ENCODE measurements at places on chromosomes 7 and 10.
A peak's percentile ranks its signal among the peaks of the same experiment; 100 is the strongest.

- DNase-seq, result no peak
Observed at GRCh38 chr10:1605999-1606940, 131.1 kb downstream of the ADARB2 start.

GRCh38 chr10:60604342-60604741 is 173.9 kb upstream of the CDK1 start:
- peak; percentile 3 for DNase-seq

DNA sequence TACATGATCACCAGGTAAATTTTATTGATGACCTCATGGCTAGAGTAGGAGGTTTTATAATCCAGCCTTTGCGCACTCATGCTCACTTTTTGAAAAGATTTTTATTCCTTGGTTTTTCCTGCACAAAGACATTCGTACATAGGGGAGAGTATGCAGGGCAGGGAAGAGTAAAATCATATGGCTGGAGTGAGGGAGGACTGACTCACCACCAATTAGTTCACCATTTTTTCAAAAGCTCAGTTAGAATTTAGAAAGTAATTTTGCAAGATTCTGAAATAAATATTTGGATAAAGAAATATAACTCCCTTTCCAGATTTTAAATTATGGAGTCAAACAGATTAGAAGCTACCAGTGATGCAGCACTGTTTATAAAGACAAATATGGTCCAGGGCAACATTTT is 111.9 kb downstream of the SEMA3D start:
- DNase-seq, result no peak

DNA sequence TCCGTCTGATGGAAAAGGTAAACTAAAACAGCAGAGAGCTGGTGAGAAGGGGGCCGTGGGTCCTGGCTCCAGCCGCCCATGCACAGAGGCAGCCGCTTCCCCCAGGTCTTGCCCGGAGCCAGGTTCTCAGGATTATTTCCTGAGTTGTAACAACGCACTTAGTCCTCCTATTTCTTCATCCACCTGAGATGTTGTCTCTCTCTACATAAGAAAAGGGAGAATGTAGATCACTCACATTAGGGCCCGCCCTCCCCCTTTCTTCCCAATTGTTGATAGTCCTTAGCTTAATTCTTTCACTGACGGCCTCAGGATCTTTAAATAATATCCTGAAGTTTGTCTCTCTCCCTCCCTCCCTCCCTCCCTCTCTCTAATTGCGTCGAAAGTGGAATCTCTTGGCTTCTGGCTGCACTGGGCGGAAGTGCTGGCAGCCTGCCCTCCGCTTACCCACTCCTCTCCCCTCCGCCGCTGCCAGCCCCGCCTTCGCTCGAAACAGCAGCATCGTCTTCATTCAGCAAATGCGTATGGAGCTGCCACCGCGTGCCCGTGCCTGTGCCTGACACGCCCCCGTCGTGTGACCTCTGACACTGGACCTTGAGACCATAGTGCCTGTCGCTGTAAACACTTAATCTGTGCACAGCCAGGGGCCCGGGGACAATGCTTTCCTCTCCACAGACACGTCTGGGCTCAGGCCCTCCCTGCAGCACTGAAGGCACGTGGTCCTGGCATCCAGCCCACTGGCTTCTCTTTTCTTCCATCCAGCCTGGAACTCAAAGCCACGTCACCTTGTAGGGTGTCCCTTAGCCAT is 174.5 kb upstream of the PPP2R2D start:
- no peak for DNase-seq

DNA sequence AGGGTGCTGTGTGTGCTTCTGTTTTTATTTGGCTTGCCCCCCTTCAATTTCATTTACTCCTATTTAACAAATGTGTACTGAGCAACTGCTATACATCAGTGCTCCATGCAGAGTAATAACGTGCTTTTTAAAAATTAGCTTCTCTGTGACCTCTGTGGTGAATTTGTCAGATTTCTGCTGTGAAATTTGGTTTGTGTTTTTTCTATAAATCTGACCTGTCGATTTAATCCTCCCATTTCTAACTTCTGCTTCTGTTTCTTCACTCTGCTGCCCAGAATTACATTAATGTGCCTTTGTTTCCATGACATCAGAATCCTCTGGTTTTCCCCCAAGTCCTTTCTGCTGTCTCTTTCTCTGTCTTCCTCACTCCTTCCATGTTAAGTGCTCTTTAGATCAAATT is 123.8 kb upstream of the CACNA2D1 start:
- no peak for DNase-seq

- DNase-seq, result no peak
Observed at GRCh38 chr10:75540357-75540966, 109.0 kb downstream of the LRMDA start.

DNA sequence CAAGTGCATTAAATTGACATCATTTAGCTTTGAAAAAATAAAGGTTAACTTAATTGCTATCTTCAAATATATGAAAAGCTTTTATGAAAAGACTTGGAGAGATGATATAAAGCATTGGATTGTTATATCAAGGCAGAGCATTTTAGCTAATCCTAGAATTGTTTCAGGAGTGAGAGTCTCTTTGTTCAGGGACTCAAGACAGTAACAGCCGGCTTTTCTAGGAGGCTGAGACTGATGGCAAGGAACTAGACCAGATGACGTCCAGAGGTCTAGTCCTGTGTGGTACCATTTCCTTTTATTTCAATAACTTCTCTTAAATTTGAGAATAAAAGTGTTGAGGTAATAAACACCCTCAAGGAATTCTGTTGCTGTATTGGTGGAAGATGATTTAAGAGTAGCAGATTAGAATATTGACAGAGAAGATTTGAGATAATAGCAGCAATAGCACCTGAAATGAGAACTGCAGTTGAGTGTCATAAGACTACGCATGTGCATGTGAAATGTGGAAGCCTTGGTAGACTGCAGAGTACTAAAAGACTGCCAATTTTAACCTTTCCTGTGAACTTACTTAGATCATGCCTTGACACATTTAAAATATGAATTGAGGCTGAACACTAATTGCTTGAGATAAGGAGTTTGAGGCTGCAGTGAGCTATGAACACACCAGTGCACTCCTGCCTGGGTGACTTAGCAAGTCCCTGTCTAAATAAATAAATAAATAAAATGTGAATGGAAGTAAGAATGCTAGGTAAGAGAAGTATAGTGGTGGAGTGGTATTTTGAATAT is 79.6 kb downstream of the ZNRF2 start:
- DNase-seq, result no peak

- no peak for DNase-seq
Observed at GRCh38 chr10:29897430-29897829, 162.0 kb downstream of the JCAD start.

- no peak for DNase-seq
Observed at GRCh38 chr10:81920213-81920829, 45.3 kb downstream of the NRG3 start.

- no peak for DNase-seq
Observed at GRCh38 chr10:86036544-86036831, 330.1 kb downstream of the GRID1 start.

DNA sequence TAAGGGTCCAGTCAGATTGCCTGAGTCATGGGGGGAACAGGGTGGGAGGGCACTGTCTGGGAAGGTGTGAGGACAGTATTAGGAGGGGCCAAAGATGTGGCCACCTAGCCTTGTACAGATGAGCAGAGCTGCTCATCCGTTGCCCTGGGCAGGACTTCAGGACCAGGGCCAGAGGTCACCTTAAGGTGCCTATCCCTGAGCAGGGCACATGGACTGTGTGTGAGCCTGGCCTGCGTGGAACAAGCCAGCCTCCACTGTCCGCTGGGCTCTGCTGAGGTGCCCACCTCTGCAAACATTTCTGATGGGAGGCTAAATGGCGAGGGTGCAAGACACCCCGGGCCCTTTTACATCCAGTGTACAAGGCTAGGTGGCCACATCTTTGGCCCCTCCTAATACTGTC is 3.4 kb upstream of the OPN1SW start:
- DNase-seq, result no peak

DNA sequence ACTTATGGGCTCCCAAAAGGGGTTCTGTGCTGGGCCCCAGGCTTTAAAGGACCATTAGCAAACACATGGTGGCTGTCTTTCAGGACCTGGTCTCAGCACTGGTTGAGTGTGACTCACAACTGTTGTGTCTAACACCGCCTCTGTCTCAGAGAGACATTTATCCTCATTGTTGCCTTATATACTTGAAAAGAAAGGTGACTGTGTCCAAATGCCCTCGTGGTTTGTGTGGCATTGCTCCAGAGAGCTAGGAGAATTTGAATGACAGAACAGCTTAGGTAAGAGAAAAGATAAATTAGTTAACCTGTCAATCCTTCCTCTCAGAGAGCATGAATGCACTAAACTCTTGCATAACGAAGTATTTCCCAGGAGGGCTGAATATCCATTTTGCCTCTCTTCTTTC is 14.5 kb upstream of the FAM13C start:
- DNase-seq, result no peak

DNA sequence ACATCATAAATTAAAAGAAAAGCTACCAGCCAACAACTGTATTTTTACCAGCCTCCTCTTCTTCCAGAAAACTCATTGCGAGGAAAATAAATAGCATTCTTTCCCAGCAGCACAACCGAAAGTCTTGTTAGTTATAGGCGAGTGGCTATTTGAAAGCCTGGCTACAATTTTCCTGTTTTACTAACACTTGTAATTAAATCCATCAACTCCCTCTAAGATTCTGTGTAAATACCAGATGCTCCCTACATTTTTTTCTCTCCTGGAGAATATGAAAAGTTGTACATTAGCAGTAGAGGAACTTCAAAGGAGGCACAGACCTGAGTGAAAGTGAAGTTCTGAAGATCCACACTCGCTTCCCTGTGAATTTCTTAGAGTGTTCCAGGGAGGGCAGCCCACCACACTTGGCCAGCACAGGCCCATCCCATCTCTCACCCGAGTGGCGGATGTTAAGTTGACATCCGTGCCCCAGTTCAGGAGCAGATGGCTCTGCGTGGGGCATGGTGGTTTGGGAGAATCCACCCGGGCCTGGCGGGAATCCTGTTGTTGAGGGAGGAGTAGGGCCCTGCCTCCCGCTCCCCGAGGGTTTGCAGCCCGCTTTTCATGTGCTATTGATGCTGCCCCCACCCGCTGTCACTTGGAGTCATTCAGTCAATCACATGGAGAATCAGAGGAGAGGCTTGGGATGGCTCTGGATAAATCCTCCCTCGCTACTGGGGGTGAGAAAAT is 451.0 kb upstream of the GALNT17 start:
- DNase-seq, result no peak

GRCh38 chr7:96903906-96904305 is 101.4 kb upstream of the DLX6 start:
- DNase-seq, result no peak

GRCh38 chr10:22823109-22823508 is 104.7 kb upstream of the ARMC3 start:
- peak; percentile 92 for DNase-seq

DNA sequence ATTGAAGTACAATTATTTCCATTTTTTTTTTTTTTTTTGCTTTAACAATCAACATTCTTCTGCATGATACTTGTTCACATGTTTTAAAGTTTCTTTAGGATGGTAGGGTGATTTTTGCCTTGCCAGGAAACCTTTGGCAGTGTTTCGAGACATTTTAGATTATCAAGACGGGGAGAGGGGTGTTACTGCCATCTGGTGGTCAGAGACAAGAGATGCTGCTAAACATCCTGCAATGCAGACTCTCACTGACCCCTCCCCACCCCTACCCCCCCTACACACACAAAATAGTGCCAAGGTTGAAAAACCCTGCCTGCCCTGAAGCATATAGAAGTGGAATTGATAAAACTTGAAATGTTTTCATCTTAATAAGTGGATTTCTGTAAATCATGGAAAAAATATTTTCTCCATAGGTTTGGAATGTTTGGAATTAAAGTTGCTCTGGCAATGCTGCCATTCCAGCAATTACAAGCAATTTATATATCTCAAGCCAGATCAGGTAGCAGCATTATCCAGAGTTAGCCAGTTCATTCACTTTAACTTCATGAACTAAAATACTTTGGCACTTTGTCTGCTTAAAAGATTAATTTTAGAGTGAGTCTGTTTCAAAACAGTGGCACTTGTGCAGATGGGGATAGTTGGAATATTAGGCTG is 62.1 kb downstream of the SDHAF3 start:
- DNase-seq, result peak; percentile 21

- no peak for DNase-seq
Observed at GRCh38 chr10:13857451-13857850, 270.7 kb downstream of the PRPF18 start.

DNA sequence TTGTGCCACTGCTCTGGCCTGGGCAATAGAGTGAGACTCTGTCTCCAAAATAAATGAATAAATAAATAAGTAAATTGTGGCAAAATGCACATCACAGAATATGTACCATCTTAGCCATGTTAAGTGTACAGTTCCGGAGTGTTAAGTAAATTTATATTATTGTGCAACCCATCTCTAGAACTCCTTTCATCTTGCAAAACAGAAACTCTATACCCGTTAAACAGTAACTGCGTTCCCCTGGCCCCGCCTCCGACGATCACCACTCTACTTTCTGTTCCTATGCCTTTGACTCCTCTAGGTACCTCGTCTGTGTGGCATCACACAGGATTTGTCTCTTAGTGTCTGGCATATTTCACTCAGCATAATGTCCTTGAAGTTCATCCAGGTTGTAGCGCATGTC is 356.4 kb upstream of the FOXK1 start:
- no peak for DNase-seq

GRCh38 chr7:26398427-26398755 is 106.7 kb downstream of the SNX10 start:
- peak; percentile 92 for DNase-seq

DNA sequence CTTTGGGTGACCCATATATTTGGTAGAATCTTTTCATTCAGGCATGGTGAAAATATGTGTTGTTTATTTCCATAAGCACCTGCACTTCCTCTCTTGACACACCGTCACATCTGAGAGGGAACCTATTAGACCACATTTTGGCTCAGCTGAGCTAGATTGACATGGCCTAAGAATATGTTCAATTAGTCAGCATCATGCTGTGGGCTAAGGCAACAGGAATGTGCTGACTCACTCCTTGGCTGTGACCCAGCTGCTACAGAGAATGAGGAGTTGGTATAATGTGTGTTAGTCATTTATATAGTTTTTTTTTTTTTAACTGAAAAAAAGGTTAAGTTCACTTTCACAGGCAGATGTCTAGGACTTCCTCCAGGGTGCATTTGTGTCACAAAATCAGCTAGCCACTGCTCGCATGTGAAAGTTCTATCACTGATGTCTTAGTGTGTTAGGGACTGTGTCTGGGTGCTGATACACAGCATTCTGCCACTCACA is 180.6 kb downstream of the SEMA3E start:
- peak; percentile 95 for DNase-seq

- no peak for DNase-seq
Observed at GRCh38 chr10:4721999-4722753, 103.8 kb upstream of the AKR1E2 start.
